ENCODE measurements at places on chromosomes 6 and 20. TPM values are rescaled to one million over a fixed set of nuclear protein-coding genes. Genes with fewer than 3 reads are reported as not detected.

GRCh38 chr20:57212534-57213276 lies 53.7 kb downstream of the BMP7 start:
- no peak overlapping the region for H3K4me3 ChIP-seq
- DNase-seq = peak; percentile 67
- H3K36me3 ChIP-seq = no peaks in the 10 kb centered on the region
- H3K27me3 ChIP-seq = no peaks in the 10 kb centered on the region
- H3K4me1 ChIP-seq = no peaks in the 10 kb centered on the region

Gene NRSN1
- polyA plus RNA-seq = not detected

- H3K36me3 ChIP-seq = no peaks in the 10 kb centered on the region
- H3K4me1 ChIP-seq = no peaks in the 10 kb centered on the region
- no peaks in the 10 kb centered on the region for H3K27me3 ChIP-seq
- no peak overlapping the region for H3K4me3 ChIP-seq
Observed at GRCh38 chr6:95948324-95948723, 67.5 kb upstream of the FUT9 start.

- H3K27ac ChIP-seq = no peak overlapping the region
- H3K36me3 ChIP-seq = no peaks in the 10 kb centered on the region
- no peak overlapping the region for H3K4me3 ChIP-seq
- no peaks in the 10 kb centered on the region for H3K4me1 ChIP-seq
Observed at GRCh38 chr20:52001999-52002666, 189.4 kb downstream of the ZFP64 start.

- H3K4me3 ChIP-seq = no peak overlapping the region
- no peak overlapping the region for H3K27ac ChIP-seq
- H3K4me1 ChIP-seq = no peaks in the 10 kb centered on the region
- H3K27me3 ChIP-seq = no peaks in the 10 kb centered on the region
Observed at GRCh38 chr6:165900970-165901369, 237.9 kb upstream of the PDE10A start.
